ENCODE measurements at places on chromosomes 3 and 15.

- DNase-seq: no peak
Measured at GRCh38 chr15:22778796-22779195, 7.6 kb upstream of the NIPA1 start.

DNA sequence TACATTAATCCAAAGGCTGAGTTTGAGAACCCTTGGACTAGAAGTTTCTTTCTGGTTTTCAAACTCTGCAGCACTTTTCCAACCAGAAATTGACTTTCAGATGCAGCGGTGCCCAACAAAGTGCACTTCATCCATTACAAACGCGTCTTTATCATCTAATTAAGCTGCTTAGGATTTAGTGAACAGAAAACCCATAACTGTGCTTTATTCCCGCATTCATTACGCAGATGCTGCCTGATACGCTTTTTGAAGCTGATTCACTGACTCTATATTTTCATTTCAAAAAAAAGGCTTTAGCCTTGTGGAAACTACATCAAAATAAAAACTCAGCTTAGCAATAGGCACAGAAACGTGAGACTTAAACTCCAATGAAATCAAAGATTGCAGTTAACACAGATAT, 69.8 kb upstream of the CTXND1 start:
- no peak for DNase-seq

- DNase-seq: no peak
Measured at GRCh38 chr15:70535955-70536338, 227.4 kb downstream of the UACA start.

DNA sequence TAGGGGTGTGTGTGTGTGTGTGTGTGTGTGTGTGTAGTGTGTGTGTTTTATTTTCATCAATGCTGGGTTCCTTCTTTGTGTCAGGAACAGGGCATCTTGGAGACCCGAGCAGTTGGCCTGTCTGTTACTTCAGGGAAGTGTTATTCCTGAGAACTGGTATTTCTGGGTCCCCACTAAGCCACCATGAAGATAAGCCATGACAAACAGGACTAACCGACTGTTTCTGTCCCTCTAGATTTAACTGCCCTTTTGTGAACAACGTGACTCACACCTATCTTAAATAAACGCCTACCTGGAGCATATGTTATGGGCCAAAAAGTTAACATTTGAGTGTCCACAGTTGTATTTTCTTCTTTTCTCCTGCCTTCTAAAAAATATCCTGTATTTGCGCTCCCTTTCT, 19.5 kb downstream of the SIDT1 start:
- no peak for DNase-seq

DNA sequence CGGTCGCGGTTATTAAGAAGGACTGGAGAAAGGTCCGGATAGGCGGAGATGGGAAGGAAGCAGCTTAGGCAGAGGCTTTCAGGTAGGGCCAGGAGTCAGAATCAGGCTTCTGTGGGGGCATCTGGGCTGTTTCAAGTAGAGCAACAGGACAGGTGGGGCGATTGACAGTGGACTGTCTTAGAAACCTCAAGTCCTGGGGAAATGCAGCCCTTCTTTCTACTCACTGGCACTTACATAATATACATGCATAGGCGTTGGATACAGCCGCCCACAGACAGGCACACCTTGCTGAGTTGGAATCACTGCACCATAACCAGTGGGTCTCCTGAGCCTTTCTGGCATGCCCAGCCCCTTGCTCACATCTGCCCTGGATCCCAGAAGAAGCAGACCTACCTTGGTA, 730 bp downstream of the MYD88 start:
- DNase-seq: no peak

GRCh38 chr15:71559616-71560015, 250.7 kb upstream of the NR2E3 start:
- DNase-seq: no peak

- no peak for DNase-seq
Measured at GRCh38 chr3:64388886-64389285, 163.6 kb upstream of the PRICKLE2 start.

- DNase-seq: peak; percentile 59
Measured at GRCh38 chr15:58551764-58552504, 120.1 kb downstream of the LIPC start.

- peak; percentile 0 for DNase-seq
Measured at GRCh38 chr3:80232760-80233159, 465.0 kb upstream of the ROBO1 start.

GRCh38 chr15:100111125-100112060, 230.4 kb downstream of the ADAMTS17 start:
- peak; percentile 91 for DNase-seq

GRCh38 chr3:64802460-64802859, 114.7 kb upstream of the ADAMTS9 start:
- DNase-seq: no peak

DNA sequence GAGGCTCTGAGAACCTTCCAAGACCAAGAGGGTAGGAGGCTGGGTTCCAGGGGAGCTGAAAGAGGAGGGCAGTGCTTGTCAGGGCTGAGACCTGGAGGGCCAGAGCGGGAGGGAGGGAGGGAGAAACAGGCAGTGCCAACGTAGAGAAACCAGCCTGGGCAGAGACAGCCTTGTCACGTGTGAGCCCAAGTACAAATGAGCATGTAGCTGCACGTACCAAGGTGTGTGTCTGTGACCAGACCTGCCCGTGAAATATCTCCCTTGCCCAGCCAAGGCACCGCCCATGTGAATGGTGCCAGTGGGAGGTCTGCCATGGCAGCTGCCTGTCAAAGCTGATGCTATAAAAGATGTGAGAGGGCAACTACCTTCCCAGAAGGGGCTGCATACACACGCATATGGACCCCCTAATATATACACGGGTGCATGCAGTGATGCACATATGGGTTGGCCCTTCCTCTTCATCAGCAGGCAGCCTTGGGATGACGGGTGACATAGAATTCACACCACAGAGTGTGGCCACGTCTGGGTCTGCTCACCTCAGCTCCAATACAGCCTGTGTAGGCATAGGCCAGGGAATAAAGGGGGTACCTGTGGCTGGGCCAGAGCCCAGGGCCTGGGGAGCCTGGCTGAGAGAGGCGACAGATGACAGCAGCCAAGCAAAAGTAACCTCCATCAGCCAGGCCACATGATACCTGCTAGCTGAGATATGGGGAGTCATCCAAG, 7.8 kb upstream of the CTDSPL start:
- DNase-seq: no peak

DNA sequence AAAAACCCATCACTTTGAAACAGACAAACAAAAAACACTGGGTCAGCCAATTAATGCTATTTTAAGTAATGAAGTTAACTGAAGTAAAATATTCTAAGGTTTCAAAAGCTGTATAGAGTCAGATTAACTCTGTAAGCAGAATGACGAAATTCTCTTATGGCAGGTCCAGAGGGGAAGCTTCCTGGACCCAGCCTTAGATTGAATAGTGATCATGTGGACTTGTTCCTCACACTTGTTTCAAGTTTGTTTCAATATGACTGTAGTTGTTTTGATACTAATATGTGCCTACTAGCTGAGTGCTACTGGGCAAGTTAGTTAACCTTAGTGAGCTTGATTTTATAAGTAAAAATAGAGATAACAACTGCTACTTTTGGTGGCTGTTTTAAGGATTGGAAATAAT, 32.6 kb downstream of the PLS1 start:
- no peak for DNase-seq

GRCh38 chr3:134106580-134106979, 76.9 kb upstream of the SLCO2A1 start:
- DNase-seq: no peak

DNA sequence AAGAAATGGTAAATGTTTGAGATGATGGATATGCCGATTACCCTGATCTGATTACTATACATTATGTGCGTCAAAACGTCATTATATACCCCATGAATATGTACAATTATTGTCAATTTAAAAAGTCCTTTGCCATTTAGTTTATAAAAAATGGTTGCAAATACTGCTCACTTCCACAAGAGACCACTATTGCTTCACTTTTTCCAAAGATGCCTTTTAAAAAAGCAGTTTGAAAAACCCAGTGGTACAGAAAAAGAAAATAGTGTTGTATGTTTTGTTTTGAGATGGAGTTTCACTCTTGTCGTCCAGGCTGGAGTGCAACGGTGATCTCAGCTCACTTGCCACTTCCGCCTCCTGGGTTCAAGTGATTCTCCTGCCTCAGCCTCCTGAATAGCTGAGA, 39.3 kb downstream of the EDEM1 start:
- DNase-seq: peak; percentile 34
